ENCODE measurements at places on chromosomes 2 and 18.

DNA sequence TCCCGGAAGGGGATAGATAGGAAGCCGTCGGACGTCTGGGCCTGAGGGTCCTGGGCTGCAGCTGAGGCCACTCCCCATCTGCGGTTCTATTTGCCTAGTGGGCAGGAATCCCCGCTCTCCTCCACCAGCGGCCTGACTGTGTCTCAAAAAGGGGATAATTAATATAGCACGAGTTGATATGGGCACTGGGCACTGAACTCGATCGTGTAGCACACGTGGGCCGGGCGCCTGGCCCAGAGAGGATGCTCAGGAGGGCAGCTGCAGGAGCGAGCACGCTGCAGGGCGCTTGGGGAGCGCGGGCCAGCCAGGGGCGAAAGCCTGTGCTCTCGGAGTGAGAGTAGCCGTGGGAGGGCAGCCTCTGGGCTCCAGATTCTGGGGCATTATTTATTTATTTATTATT is 8.8 kb upstream of the GBX2 start:
- no peak for DNase-seq

- peak; percentile 70 for DNase-seq
Observed at GRCh38 chr2:197453914-197454398, 604 bp downstream of the COQ10B start.

- DNase-seq, result no peak
Observed at GRCh38 chr2:46803547-46803878, 112.1 kb downstream of the MCFD2 start.

DNA sequence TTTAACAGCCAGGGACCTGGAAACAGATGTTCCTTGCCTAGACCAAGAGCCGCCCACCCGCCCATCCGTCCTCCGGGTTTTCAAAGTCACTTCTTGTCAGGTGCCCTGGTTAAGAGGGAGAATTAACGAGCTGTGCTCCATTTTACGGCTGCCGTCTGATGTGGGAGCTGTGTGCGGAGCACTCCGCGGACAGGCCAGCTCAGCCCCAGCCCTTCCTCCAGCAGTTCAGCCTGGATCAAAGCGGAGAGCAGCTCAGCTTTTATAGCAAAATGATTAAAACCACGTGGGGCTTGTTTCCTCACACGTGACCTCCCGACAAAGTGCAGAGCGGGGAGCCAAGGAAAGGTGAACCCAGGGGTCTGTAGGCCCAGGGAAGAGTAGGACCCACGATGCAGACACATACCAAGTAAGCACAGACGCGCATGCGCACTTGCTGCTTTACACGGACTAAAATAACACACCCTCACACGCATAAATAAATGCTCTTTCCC is 46.1 kb upstream of the PKDCC start:
- DNase-seq, result no peak

DNA sequence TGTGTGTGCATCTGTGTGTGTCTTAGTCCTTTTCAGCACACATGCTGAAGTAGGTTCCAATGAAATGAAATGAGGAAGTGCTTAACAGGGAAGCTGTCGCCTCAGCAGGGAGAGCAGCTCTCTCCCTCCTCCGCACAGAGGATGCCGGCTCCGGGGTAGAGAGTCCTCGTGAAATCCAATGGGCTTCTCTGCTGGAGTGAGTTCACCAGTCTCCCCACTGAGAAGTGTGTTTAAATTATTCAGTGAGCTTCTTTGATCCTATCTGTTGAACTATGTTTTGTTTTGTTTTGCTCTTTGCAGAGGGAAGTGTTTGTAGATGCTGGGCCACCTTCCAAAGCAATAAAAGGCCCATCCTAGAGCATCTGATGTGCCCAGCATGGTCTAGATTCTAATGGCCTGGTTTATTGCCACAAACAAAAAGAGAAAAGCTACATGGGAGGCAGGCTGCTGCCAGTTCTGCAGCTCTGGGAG is 6.7 kb downstream of the PPP1R7 start:
- no peak for DNase-seq

DNA sequence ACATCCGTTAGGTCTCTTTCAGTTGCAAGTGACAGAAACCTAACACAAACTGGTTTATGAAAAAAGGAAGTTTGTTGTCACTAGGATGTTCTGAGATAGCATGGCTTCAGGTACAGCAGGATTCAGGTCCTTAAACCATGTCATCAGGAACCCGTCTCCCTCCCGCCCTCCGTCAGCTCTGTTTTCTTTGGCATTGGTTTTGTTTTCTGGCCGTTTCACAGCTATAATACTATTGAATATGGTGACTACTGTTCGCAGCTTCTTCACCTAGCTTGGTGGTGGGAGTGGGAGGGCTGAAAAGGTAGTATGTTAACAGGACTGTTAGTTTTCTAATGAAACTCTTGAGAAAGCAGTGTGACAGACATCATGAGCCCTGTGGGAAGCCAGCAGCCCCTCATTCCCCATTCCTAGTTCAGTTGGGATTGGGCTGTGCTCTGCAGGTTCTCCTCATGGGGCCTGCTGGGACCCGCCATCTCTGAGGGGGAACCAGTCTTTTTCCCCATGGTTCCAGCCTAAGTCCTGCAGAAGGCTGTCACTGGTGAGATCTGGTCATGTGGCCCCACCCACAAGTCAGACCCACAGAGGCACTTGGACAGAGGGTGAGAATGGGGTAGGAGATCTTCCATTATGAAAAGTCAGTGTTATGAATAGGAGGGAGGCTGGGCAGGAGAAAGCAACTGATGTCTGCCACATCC is 12.1 kb downstream of the PTMA start:
- DNase-seq, result no peak

DNA sequence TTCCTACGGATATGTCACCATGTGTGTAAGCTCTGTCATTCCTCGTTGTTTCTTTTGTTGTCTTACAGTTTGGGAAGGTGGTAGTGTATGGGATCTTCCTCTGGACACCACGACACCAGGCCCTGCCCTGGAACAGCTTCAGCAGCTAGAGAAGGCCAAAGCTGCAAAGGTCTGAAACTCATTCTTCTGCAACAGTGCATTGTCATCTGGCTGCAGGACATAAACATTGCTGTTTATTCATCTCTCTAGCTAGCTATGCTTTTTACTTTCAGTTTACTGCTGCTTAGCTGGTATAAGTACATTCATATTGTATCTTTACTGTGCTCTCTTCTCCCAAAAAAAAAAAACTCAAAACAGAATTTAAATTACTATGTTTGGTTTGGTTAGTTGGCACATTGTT is 39.2 kb upstream of the KCNJ13 start:
- DNase-seq, result no peak

- no peak for DNase-seq
Observed at GRCh38 chr2:236636714-236637470, 67.3 kb downstream of the ACKR3 start.

GRCh38 chr2:109499566-109499965 is 114.2 kb downstream of the SEPTIN10 start:
- no peak for DNase-seq

Data from right renal cortex interstitium (tissue), 3 donors.